ENCODE measurements at places on chromosomes 7 and 10.

- DNase-seq: no peak
Observed at GRCh38 chr10:71727105-71727737, 7.6 kb upstream of the C10orf105 start.

DNA sequence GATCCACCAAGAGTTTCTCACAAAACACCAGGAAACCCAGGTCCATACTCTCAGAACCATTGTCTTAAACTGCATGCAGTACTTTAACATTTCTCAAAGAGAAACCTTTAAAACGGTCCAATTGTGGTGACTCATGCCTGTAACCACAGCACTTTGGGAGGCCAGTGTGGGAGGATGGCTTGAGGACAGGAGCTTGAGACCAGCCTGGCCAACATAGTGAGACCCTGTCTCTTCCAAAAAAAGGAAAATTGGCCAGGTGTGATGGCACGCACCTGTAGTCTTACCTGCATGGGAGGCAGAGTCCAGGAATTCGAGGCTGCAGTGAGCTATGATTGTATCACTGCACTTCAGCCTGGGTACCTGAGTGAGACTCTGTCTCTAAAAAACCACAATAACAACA lies 97.5 kb upstream of the OIT3 start:
- DNase-seq: no peak

DNA sequence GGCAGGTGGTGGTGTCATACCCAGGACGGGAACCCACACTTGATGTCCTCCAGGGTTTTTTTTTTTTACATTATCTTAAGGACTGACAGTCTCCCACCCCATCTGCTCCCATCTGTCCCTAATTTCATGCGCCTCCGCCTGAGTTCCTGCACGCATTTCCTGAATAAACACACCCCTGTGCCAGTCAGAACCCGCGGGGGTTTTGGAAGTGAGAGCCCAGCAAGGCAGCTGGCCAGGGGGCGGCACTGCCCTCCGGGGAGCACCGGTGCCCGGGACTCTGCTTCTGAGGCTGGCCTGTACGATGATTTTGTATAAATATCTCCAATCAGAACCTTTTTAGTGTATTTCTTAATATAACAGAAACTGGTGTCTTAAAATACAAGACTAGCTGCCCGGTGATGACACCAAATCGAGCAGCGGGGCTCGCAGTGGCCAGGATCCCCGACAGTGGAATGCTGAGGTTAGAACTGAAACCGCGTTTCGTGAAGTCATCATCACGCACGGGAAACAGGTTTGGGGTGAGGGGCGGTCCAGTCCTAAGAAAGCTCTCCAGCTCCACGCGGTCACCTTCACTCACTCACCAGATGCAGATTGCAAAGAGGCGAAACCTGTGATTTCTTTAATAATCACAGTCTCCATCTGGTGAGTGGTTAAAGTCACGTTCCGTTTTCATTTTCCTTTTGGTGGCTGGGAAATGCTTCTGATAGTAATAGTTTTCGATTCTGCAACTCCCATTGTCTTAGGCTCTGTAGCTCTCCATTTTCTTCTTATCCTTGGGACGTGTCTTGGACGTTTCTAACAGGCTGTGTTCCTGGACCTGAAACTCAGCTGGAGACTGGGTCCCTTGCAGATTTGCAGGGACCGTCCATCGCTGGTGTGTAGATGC lies 19.7 kb downstream of the BNIP3 start:
- no peak for DNase-seq

GRCh38 chr10:16646181-16647059 lies 124.7 kb upstream of the C1QL3 start:
- no peak for DNase-seq

- DNase-seq: peak; percentile 74
Observed at GRCh38 chr10:15209827-15210509, 41.5 kb upstream of the NMT2 start.

GRCh38 chr10:72365106-72365895 lies 10.6 kb upstream of the DNAJB12 start:
- no peak for DNase-seq

- no peak for DNase-seq
Observed at GRCh38 chr10:46019177-46019528, 11.3 kb downstream of the NCOA4 start.

GRCh38 chr10:69901628-69902505 lies 100.2 kb downstream of the COL13A1 start:
- DNase-seq: no peak

GRCh38 chr7:63047546-63047945 lies 951.1 kb upstream of the ZNF722 start:
- no peak for DNase-seq

GRCh38 chr10:3564346-3565002 lies 220.5 kb downstream of the KLF6 start:
- no peak for DNase-seq

GRCh38 chr10:87850742-87851205 lies 12.6 kb downstream of the KLLN start:
- no peak for DNase-seq

DNA sequence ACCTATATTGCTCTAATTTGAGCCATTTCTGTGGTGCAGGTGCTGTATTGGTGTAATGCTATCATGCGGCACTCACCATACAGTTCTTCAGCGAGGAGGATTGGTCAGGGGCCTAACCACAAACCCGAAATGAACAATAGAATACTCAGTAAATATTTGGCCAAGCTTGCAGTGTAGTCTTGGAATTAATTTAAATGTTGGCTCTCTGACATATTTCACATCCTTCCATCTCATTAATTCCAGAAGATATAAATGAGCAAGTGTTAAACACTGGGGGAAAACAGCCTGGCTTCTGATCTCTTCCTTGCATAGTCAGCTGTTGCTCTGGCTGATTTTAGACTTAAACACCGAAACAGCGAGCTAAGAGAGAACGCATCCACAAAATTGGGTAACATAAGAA lies 663.1 kb upstream of the GHITM start:
- DNase-seq: no peak

- peak; percentile 55 for DNase-seq
Observed at GRCh38 chr10:96765406-96766240, 45.3 kb upstream of the PIK3AP1 start.

DNA sequence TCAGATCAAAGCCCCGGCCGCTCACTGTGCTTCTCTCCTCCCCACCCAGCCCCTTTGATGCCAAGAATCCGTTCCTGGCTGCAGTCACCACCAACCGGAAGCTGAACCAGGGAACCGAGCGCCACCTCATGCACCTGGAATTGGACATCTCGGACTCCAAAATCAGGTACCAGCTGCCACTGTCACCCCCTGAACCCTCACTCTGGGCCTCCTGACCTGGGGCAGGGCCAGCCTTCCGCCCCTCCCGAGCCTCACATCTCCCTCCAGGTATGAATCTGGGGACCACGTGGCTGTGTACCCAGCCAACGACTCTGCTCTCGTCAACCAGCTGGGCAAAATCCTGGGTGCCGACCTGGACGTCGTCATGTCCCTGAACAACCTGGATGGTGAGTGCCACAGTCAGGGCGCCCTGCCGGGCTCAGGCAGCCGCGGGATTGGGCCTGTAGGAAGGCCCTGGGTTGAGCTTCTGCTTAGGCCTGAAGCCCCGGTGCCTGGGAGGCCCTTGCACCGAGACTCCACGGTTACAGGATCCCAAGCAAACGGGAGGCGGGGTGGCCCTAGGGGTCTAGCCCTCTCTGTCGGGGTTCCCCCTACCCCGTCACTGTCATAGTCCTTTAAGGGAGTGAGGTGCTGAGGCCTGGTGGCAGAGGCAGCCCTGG lies 10.8 kb downstream of the TMEM120A start:
- no peak for DNase-seq

GRCh38 chr10:19828278-19829049 lies 12.2 kb downstream of the PLXDC2 start:
- DNase-seq: no peak

GRCh38 chr7:84949067-84949466 lies 237.8 kb downstream of the SEMA3D start:
- DNase-seq: no peak

- no peak for DNase-seq
Observed at GRCh38 chr7:94067506-94067905, 63.4 kb upstream of the BET1 start.

- no peak for DNase-seq
Observed at GRCh38 chr10:14742815-14743214, 31.9 kb downstream of the FAM107B start.

GRCh38 chr7:50353201-50353600 lies 48.7 kb downstream of the IKZF1 start:
- no peak for DNase-seq

DNA sequence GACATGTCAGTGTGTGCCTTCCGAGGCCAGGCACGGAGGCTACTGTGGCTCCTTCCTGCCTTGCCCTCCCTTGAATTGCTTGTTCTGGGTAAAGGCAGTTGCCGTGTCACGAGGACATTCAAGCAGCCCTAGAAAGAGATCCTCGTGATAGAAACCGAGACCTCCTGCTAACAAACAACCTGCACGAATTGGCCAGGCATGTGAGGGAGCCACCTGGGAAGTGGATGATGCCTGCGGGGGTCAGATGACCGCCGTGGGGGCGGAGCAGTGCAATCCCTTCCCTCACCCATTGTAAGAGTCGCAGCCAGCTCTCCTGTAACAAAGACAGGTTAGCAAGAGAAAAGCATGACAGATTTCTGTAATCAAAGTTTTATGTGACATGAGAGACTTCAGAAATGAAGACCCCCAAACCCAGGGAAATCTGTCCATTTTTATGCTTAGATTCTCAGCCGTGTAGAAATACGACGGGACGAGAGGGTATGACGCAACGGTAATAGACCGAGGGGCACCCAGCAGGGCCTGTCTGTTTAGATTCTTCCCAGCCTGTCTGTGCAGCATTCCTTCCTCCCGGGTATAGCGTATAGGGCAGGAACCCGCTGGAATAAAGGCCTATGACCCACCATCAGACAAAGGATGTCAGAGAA lies 241.7 kb downstream of the GATA3 start:
- no peak for DNase-seq

- DNase-seq: no peak
Observed at GRCh38 chr10:97445357-97445721, 467 bp downstream of the EXOSC1 start.

DNA sequence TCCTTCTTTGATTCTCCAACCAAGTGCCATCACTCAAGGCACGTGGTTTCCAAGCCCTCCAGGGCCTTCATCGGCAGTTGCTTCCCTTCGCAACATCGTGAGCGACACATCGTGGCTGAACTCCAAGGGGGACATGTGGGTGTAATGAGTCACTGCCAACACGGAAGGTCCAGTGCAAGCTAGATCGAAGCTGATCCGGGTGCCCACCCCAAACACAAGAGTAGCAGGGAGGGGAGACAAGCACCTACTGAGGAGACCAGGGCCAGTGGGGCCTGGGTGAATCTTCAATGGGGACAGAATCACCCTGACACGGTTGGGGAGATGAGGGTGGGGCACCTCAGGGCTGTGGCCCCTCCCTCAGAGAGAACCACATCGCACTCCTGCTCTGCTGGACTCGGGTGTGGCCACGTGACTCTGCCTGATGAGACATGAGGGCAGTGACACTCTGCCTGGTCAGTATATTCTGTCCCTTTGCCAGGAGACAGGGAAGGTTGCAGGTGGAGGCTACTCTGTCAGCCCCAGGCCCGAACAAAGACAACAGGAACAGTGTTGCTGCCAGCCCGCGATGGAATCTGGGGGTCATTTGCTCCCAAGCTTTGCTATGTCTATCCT lies 36.8 kb upstream of the HSPA12A start:
- no peak for DNase-seq

DNA sequence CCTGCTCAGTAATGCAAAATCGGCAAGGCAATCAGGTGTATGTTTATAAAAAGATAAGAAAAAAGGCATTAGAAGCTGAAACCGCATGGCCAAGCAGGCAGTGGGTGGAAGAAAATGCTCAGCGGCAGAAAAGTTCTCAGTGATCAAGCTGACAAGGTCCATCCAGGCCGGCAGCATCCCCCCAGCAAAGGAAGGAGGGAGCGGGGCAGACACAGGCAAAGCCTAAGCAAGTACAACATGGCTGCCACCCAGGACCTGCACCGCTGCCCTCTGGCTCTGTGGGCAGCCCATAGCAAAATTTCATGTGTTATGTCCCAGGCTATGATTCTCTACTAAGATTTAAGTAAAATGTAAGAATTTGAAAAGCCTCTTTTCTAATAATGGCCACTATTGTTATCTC lies 45.4 kb downstream of the MRPS24 start:
- DNase-seq: no peak

DNA sequence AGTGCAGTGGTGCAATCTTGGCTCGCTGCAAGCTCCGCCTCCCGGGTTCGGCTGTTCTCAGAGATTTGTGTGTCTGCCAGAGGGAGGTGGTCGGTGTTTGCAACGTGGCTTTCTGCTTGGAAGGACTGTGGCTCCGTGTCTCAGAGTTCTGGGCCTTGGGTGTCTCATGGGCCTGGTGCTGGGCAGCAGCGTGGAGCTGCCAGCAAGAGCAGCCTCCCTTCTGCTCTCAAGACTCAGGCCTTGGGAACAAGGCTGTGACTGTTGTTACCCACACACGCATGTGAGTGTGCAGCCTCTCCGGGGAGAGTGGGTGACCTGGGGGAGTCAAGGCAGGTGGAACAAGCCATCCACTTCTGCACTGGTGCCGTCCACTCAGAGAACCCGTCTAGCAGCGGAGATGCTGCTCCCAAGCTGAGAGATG lies 52.0 kb downstream of the VIPR2 start:
- no peak for DNase-seq

DNA sequence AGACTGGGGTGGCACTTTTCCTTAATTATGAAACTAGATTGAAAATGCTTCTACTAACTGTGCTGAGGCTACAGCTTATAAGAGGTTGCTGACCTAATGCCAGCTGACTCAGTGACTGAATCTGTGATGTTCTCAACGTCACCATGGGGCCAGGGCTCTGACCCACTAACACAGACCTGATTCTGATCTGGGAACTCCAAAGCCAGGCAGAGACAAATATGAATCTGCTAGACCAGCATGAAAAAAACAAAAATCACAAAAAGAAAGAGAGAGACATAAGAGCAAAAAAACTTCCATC lies 16.1 kb downstream of the USP6NL start:
- DNase-seq: no peak

GRCh38 chr7:149161241-149161848 lies 14.1 kb downstream of the ZNF398 start:
- DNase-seq: no peak

DNA sequence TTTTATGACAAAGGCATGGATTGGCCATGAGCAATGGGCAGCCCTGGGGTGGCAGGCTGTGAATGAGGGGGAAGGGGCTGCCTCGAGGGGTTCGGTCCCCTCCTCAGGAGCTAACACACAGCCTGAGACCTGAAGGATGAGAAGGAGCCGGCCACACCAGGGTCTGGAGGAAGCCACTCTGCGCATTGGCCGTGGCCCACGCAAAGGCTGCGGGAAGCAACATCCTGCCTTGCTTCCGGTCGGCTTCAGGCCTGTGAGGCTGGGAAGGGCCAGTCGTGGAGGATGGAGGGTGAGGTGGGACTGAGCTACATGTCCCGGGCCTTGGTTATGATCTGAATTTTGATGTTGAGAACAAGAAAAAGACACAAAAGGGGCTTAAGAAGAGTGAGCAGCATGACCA lies 49.4 kb downstream of the RGS10 start:
- DNase-seq: no peak

DNA sequence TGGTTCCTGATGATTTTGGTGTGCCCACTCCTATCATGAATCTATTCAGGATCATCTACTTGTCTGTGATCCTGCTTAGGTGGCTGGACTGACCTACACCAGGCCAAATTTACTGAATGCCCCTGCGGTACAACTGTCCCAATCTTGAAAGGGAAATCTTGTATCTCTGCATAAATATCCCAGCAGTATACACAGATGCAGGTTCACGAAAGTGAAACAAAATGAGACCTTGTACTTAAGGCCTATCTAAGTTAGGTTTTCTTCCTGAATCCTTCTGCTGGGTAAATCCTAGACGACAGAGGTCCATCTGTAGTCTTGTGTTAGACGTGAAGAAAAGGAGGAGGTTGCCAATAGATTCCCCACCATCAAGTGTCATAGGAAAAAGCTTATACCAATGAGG lies 85.5 kb upstream of the NOBOX start:
- no peak for DNase-seq

Data from stimulated activated CD8-positive, alpha-beta memory T cell treated with anti-CD3 and anti-CD28 coated beads, Interleukin-2, amount 100 ng/mL, for 1 hour (primary cell).